ENCODE measurements at places on chromosomes 1 and 21.

- no peak for ATAC-seq
Observed at GRCh38 chr1:42311138-42311537, 23.9 kb downstream of the FOXJ3 start.

- ATAC-seq: peak; percentile 62
Observed at GRCh38 chr1:92817986-92818764, 13.7 kb upstream of the RPL5 start.

GRCh38 chr1:35691080-35691479, 27.6 kb downstream of the C1orf216 start:
- no peak for ATAC-seq

DNA sequence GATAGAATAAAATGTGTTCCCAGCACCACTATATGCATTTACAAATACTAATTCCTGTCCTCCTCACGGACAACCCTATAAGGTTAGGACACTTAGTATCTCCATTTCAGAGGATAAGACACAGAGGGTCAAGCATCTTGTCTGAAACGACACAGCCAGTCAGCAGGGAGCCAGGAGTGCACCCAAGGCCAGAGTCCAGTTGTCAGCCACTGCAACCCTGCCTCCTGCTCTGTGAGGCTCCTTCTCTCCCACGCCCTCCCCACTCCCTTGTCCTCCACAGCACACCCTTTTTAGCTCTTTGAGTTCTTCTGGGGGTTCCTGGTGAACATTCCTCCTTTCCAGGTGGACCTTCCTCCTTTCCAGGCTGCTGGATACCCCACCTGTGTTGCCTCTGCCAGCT, 119.0 kb upstream of the TNR start:
- ATAC-seq: no peak

- ATAC-seq: no peak
Observed at GRCh38 chr21:27536319-27536718, 569.4 kb upstream of the ADAMTS5 start.

DNA sequence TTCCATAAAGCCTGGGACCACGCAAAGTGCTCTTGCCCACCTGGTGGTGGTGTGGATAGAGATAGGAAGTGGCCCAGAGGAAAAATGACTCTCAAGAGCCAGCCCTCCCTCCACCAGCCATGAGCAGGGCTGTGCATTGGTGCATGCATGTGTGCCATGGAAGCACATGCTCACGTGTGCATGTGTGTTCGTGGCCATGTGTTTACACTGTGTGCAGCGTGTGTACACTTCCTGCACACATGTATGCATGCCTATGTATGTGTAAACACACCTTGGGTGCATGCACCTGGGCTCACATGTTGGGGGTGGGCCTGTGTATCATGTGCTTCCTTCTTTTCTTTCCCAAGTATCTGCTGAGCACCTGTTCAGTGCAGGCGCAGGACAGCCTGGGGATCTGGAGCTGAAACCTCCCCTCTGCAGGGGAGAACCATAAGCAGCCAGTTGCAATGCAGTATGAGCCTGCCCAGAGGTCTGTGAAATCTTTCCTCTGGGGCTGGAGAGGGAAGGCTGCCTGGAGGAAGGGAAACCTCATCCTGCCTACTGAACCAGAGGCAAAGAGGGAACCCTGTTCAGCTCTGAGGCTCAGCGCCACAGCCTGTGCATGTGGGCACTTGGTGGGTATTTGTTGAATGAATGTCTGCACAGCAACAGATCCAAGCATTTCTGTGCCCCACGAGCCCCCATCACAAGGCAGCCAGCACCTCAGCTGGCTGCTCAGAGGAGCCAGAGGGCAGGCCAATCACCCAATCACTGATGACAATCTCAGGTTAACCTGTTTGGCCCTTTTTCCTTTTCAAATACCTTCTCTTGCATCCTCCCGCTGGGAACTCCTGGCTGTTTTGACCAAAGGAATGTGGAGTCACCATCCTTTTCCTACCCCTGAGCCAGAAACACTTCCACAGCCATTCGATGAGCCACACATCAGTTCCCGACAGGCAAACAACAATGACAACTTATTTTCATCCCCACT, 327.0 kb downstream of the NPHP4 start:
- ATAC-seq: no peak

DNA sequence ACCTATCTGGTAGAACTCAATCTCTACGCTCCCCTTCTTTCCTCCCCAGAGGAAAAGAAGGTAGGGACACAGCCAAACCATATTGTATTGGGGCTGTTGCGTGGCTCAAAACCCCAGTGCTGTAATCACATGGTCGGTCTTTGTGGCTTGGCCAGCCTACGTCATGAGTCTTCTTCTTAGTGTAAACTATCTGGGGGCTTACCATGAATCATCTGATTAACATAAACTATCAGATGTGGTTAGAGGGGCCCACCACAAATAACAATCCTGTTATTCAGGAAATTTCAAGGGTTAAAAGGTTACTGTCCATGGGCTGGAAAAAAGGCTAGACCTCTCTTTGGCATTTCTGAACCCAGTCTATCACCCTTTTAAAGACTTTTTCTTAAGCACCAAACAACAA, 49.5 kb upstream of the GPR52 start:
- no peak for ATAC-seq

DNA sequence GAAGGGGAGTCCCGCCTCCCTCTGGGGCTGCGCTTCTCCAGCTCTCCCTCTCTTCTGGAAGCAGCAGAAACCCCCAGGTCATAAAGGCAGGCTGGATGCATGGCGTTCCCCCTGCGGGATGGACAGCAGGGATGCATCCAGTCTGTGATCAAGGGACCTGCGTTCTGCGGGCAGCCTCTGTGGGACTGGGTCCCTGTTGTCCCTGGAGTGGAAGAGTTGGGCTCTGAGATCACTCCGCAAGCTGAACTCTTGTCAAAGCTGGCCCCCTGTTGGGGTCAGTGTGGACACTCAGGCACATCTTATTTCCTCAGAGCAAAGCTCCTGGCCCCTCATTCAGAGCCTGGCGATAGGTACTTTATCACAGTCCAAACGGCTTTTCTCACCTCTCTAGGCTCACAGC, 341.2 kb downstream of the PTPRU start:
- ATAC-seq: no peak

DNA sequence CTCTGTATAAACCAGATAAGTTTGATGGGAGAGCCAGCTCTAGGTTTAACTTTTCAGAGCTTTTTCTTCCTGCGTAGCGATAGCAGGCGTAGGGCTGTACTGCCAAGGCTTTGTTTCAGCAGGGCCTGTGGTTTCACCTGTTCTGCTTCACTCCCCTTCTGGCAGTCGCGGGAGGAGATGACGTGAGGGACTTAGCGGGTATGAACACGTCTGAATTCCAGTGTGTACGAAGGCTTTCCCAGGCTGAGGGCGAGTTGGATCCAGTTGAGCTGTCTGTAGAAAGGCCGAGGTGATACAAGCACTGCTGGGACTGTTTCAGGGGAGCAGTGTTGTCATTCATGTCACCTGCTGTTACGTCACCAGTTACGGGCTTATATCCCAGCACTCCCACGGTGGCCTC, 21.2 kb downstream of the PEX14 start:
- no peak for ATAC-seq

DNA sequence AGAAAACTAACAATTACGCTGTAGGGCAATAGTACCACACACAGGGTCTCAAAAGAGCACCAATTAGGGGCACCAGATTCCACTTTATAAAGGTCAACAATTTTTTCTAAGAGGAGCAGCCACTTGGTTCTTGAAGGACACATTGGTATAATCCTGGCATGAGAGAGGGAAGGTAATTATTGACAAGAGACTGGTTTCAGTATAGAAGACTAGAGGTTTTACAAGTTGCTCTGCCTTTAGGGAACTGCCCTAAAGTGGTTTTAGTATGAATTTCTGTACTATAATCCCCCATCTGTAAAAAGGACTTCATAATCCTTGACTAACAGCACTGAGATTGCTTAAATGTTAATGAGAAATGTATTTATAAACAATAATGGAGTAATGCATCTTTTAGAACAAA, 648.5 kb upstream of the PTBP2 start:
- no peak for ATAC-seq

- no peak for ATAC-seq
Observed at GRCh38 chr1:34978921-34979320, 6.2 kb downstream of the TMEM35B start.

DNA sequence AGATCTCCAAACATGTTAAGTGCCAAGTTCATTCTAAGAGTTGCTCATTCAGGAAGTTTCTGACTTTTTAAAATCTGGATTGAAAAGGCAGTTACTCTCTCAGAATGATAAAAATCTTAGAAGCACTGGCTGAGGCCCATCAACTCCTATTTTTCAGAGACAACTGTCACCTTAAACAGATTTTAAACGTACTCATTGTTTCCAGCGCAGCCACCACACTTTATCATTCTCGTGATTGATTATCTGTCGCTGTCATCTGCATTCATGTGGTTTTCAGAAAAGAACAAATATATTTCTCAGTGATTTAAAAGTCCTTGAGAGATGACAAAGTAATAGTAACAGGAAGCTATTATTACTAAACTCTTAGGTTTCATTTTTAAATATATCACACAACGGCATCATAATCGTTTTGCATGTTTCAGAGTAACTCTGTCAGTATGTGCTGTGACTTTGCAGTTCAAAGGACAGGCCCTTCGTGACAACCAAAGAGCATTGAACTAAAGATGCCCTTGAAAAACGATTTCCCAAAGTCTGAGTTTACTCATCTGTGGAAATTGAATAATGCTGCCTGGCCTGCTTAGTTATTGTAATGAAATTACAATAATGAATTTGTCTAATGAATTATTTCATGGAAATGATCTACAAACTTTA, 14.9 kb upstream of the KCNK1 start:
- peak; percentile 58 for ATAC-seq

DNA sequence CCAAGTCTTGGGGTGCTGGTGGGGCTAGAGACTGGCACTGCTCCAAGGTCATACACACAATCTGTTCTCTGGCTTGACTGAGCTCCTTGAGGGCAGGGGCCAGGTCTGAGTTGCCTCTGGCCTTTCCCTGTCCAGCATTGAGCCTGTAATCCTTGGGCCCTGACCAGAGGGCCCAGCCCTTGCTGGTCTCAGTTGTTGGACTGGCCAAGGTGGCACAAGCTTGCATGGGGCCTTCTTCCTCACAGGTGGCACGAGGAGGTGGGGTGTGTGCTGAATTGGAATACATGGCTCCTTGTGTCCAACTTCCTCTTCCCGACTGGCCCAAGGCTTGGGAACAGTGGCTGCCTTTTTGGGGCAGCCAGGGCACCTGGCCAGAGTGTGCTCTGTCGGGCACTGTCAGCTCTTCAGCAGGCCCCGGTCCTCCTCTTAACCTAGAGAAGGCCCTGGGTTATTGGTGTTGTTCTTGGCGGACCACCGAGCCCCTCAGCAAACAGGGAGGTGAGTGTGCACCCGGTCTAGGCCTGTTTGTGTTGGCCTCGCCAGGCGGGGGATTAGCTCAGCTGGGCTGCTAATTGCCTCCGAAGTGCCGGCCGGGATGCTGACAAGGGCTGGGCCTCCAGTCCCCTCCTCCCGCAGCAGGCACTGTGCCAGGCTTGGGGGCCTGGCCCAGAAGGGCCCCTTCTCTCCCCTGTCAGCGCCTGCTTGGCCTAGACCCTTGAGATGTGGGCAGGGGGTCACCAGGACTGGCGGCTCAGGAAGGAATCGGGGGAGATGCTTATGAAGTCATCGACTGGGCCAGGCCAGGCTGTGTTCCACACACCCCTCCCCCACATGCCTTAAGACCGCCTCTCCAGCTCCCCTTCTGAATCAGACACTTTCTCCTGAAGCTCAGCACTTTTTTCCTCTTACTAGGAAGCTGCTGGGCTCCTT, 28.5 kb downstream of the WNT4 start:
- no peak for ATAC-seq

DNA sequence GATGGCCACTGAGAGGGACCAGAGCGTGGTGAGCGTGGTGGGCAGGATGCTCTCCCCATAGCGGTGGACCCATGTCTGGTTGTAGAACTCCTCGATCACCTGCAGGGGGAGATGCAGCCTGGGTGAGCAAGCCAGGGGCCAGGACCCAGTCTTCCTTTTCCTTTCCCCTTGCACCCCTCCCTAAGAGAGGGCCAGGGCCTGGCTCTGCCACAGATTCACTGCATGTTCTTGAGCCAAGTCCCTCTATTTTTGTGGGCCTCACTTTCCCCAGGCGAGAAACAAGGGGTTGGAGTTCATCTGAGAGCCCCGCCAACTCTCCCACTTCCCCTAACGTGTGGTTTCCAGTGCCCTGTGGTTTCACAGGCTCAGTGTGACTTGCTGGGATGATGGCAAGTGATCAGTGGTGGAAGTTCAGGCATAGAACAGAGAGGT, 27.5 kb downstream of the SLC2A1 start:
- ATAC-seq: peak; percentile 87

DNA sequence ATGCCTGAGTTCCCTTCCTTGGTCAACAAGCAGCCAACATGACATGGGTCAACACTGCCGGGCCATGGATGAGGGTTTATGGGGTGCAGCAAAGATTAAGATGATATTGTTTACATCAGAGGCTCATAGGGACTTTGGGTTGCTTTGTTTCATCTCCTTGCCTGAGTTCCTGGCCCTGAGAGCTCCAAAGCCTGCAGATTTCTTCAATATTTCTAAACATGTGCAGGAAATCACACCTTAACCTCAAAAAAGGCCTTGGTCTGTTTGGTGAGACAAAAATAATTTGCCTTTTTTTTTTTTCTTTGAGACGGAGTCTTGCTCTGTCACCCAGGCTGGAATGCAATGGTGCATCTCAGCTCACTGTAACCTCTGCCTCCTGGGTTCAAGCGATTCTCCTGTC, 876 bp downstream of the SLAMF8 start:
- no peak for ATAC-seq

GRCh38 chr21:32311621-32312020, 13.0 kb downstream of the MRAP start:
- ATAC-seq: no peak

- ATAC-seq: no peak
Observed at GRCh38 chr1:40539338-40539737, 7.9 kb downstream of the ZNF684 start.

GRCh38 chr1:205002705-205003104, 40.3 kb upstream of the CNTN2 start:
- no peak for ATAC-seq

Data from SK-N-SH treated with all-trans-retinoic acid at 6 μM for 48 hours (cell line).